Stimulated activated CD4-positive, alpha-beta T cell treated with anti-CD3 and anti-CD28 coated beads, Interleukin-15, amount 100 ng/mL, for 1 hour (primary cell): ENCODE measurements at places on chromosomes 6 and 20.

DNA sequence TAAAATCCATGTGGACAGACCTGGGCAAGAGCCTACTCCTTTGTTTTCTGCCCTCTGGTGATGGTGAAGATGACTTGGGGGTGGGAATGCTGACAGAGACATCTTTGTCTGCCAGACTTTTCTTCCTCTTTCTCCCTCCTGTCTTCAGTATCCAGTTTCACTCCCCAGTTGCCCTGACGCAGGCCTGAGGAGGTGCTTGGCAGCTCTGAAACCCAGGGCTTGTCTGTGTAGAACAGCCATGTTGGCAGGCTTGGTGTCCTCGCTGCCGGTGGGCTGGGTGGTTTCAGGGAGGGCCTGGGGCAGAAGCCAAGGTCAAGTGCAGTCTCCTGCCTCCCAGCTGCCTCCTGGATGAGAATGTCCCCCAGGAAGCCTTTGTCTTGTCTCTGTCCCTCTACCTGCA is 22.5 kb downstream of the CCDC167 start:
- no peak for DNase-seq

DNA sequence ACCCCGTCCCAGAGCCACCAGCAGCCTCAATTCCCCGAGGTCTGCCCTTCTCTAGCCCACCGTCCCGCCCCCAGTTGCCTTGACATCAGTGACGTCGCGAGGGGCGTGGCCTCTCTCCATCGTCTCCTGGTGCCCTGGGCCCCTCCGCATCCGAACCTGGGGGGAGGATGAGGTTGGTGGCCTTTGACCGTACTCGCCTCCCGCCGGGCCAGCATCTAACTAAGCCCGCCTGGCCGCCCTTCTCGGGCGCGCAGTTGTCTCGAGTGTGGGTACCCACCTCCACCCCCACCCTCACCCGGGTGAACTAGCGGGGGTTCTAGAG is 5.5 kb upstream of the ARMC12 start:
- peak; percentile 80 for DNase-seq

DNA sequence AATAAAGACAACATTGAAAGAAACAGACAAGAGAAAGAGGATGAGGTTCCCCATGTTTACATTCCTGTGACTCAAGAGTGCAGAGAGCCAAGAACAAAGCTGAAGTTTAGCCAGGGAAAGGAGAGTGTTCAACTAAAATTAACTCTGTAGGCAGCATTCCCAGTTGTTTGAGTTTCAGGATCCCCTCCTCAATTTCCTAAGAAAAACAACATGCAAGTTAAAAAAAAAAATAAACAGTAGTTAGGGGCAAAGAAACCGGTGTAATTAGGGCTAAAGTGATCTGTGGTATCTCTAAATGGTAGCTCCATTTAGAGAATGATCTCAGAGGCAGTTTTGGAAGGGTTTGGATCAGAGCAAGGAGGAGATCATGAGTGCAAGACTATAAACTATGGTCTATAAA is 30.9 kb upstream of the RAB23 start:
- no peak for DNase-seq

DNA sequence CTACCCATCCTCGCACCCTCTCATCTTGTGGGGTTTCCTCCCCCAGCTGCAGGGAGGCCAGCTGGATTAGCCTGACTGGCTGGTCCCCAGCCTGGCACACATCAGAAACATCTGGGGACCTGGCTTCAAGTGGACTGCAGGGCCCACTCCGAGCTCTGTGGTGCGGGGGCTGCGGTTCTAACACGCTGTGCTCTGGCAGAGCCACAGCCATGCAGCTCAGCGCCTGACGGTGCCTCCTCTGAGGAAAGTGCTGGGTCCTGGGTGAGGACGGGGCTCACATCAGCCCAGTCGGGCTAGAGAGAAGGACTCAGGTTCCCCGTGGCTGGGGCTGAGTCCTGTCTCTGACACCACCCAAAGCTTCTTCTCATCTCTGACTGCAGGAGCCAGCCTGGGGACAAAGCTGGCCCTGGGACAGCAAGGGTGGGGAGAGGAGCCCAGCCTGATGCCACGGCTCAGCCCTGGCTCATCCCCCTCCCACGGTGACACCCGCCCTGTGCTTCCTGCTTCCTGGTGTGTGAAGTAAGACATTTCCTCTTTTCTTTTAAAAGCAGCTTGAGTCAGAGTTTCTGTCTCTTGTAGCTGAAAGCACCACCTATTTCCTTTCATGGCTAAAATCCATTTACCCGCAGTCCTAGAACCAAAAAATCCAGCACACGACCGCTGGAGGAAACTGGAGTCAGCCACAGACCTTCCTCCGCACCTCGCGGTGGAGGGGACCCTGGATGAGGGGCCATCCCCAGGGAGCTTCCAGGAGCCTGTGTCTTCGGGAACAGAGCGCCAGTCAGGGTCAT is 127.4 kb upstream of the AFDN start:
- DNase-seq: no peak

DNA sequence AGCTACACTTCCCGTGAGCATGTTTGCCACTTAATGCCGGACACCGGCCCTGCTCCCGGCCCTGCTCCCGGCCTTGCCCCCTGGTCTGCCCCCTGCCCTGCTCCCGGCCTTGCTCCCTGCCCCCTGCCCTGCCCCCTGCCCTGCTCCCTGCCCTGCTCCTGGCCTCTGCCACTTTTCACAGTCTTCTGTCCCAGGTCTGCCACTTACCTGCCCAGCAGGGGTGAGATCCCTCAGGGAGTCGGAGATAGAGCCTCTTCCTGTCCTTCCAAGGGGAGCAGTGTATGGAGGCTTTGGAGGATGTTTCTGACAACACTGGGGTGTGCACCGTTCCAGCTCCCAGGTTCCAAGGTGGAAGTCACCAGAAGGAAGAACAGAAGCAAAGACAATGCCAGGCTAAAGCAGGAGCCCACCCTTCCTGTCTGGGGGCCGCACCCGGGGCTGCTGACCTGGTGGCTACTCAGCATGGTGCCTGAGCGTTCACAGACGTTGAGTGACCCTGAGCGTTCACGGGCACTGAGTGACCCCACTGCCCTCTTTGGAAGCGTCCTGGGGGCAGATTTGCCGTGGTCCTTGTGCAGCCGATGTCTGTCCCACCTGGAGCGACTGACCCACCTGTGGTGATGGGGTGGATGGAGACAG is 199.8 kb downstream of the DLL1 start:
- DNase-seq: no peak

- no peak for DNase-seq
Observed at GRCh38 chr6:142698751-142699150, 246.2 kb downstream of the HIVEP2 start.

- no peak for DNase-seq
Observed at GRCh38 chr6:149906405-149906804, 8.5 kb upstream of the RAET1E start.

GRCh38 chr20:4369798-4370124 is 351.9 kb upstream of the PRND start:
- DNase-seq: no peak

- DNase-seq: no peak
Observed at GRCh38 chr6:1987640-1988039, 257.8 kb downstream of the GMDS start.

DNA sequence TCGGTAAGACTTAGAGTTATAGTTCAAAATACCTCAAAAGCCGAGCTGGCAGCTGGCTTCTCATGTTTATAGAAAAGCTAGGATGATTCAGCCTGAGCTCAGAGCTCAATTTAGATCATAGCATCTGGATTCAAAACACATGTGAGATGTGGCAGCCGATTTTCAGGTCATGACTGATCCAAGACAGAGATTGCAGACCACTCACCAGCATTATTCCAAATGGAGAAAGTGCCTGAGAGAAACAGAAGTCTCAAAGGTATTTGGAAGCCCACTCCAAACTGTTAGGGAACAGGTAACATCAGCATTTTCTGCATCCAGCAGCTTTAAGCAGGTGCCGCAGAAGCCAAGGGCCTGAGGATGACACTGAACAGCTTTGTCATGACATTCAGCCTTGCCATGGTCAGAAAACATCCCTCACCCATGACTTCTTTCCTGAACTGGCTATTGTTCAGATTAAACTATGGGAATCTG is 102.2 kb downstream of the BACH2 start:
- DNase-seq: no peak

DNA sequence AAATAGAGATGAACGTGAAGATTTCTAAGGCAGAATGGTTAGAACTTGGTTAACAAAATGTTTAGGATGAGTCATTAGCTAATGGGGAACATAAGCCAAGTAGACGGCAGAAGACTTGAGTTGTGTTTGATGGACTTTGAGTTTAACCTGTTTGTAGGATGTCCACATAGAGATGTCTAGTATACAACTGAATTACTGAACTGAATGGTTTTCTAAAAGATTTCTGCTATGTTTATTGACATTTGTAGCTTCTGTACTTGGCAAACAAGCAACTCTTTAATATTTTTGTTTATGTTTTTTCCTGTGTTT is 54.5 kb upstream of the DYNLRB1 start:
- DNase-seq: no peak

DNA sequence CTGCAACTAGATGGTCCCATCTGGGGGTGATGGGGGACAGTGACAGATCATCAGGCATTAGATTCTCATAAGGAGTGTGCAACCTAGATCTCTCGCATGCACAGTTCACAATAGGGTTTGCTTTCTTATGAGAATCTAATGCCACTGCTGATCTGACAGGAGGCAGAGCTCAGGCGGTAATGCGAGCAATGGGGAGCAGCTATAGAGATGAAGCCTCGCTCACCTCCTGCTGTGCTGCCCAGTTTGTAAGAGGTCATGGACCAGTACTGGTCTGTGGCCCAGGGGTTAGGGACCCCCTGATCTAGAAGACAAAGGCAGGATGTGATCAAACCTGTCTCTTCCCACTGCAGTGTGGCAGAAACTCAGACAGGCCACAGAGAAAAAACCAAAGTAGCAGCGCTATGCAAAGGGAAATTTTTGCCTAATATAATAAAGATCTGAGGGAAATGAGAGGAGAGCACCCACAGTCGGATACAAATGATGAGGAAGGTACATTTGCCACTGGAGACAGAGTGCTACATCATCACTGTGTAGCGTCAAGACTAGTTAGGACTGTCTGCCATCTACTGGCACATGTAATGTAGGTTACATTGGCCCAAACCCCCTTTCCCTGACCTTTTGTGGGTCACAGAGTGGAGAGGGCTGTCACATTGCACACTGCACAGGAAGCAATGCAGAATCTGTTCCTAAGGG is 4.1 kb upstream of the LY86 start:
- no peak for DNase-seq

DNA sequence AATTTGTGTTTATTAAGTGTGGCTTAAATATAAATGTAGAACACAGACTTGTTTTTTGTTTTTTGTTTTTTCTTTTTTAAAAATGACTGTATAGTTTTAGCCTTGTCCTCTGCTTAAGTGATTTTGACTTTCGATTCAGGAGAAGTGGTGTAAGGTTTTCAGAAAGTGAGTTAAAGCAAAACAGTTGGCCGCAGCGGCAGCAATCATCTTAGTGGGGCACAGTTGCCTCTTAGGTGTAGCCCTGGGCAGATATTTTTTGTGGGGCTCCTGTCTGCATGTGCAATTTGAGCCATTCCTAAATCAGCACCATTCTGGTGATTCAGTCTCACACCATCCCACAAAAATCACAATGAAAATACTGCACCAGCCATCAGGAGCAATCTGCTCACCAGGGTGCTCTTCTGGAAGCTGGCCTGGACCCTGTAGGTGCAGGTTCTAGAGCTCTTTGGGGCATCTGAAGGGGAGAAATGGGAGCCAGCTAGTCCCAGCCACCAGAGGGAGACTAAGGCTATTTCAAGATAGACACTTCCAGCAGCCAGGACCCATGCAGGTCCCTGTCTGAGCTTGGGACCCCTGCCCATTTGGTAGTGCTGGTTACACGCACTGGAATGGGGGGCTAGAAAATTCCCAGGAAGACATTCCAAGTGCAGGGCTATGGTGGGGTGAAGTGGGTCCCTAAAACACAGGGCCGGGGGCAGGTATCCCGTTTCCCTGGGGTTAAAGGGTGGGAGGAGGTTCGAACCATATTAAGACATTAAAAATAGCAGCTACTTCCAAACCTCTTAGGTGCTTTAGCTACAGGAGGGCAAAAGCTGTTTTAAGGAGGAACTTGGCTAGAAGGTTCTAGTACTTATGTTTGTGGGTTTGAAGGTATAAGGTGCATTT is 156.6 kb downstream of the NFATC2 start:
- no peak for DNase-seq

- DNase-seq: no peak
Observed at GRCh38 chr6:169921853-169922824, 170.7 kb downstream of the ERMARD start.

DNA sequence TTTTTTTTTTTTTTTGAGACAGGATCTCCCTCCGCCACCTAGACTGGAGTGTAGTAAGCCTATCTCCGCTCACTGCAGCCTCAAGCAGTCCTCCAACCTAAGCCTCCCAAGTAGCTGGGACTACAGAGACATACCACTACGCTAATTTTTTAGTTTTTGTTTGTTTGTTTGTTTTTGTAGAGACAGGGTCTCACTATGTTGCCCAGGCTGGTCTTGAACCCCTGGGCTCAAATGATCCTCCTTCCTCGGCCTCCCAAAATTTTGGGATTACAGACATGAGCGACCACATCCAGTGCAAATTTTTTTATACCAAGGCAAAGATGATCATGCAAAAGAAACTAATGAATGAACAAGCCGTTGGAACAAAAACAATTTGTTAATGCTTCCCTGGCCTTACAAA is 5.3 kb downstream of the FUCA2 start:
- no peak for DNase-seq

DNA sequence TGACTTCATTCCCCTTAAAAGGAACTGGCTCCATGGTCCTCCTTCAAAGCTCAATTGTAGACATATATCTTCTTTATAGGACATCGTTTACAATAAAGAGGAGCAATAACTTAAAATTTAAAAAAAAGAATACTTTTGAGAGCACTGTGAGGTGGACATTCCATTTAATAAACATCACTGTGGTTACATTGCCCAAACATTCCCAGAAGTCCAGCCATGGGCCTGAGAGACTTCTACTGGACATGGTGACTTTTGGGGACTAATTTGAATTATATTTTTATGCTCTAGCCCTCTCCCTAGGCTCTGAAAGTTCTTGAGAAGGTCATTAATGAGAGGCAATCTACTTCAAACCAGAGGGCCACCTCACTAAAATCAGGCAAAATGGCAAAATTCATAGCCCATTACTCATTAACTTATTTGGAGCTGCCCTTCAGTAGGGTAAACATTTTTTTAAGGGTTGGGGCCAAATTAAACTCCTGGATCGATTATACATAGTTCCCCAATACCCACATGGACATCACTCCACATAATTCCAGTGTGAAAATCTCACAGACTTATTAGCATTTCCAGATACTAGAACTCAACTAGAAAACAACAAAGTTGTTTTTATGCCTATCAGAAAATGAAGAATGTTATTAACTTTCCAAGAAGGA is 17.1 kb downstream of the ISM1 start:
- DNase-seq: no peak

DNA sequence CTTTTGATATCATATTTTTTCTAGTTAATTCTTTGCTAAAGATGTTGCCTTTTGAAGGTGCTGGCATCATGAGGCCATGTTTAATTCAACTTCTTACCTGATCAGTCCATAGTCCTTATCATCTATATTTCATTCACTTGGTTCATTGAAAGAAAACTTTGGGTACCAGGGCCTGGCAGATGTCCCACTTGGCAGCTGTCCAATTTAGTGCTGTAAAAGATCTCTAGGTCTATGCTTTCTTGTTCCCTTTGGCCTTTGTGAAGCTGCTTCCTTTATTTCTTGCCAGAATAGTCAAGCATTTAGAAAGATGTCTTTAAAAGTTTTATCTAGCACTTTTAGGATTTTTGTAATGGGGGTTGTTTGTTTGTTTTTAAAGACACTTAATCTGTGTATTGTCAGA is 61.7 kb upstream of the EYA4 start:
- no peak for DNase-seq

- peak; percentile 24 for DNase-seq
Observed at GRCh38 chr6:14211562-14211942, 94.0 kb downstream of the CD83 start.

- no peak for DNase-seq
Observed at GRCh38 chr20:10312111-10312510, 93.5 kb downstream of the SNAP25 start.

GRCh38 chr20:23242104-23242503 is 108.5 kb upstream of the NXT1 start:
- DNase-seq: no peak
